ENCODE measurements at places on chromosomes 11 and 22.

GRCh38 chr11:29025001-29025400, 916.8 kb downstream of the METTL15 start:
- no peak for DNase-seq

DNA sequence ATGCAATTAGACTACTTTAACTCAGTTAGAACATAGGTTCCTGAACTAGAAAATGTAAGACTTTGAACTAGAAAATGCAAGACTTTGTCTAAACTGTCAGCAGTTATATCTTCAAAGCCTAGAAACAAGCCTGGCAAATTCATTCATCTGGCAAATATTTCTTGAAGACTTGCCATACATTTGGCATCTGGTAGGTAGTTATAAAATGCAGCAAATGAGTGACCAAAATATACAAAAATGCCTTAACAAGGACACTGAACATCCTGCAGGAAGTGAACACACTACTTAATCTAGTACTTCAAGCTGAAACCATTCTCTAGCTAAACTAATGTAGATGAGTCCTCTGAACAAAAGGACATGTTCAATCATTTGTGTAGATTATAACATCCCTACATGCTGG, 84.7 kb upstream of the SCUBE2 start:
- no peak for DNase-seq

DNA sequence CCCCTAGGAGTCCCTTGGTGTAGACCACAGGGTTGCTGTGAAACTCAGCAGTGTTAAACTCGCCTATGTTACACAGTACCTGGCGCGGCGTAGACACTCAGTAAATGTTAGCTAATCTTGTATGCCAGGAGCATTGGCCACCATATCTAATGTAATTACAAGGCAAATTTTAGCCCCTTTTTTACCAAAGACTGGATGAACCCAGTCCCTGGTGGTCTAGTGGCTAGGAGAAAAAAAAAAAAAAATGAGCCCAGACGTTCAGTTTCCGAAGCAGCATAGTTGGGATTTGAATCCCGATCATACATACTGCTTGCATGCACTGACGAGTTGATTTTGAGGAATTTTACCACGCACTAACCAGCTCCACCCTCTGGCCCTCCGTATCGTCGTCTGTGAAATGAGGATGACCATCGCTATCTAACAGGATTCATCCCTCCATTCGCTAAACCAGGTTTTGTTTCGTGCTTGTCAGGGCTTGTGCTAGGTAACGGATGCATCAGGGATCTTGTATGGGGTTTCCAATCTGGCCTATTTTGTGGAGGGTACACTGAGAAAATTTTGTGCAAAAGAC, 688 bp downstream of the PTS start:
- DNase-seq = peak; percentile 40

DNA sequence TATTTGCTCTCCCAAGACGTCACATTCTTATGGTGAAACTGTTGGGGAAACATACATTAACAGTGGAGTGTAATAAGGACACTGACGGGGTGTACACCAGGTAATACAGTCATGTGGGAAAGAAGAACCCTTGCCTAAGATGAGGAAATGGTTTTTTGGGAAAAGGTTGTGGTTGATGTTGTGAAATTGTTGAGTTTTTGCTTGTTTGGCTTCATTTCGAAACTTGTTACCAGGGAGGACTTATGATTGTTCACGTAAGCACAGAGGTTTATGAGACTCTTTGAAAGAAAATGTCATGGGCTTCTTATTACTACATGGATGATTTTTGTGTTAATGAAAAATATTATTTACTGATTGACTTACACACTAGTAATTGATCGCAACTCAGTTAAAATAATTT, 16.8 kb downstream of the ANO3 start:
- no peak for DNase-seq

- no peak for DNase-seq
These were observed 52.1 kb downstream of the SMCO4 start for GRCh38 chr11:93490996-93491618.

Measured in left renal pelvis (tissue), 4 donors.